ENCODE measurements at places on chromosomes 2 and 18.

GRCh38 chr2:218882866-218883366 lies 2.3 kb downstream of the WNT10A start:
- peak; percentile 24 for DNase-seq

- DNase-seq = no peak
These were observed 221.9 kb upstream of the COL3A1 start for GRCh38 chr2:188752311-188752710.

GRCh38 chr18:54479365-54479764 lies 111.7 kb upstream of the DYNAP start:
- no peak for DNase-seq

GRCh38 chr18:41767960-41768359 lies 187.1 kb upstream of the PIK3C3 start:
- DNase-seq = peak; percentile 40

GRCh38 chr2:109339519-109339966 lies 210.5 kb downstream of the SH3RF3 start:
- peak; percentile 94 for DNase-seq

GRCh38 chr2:105320651-105321215 lies 8.8 kb downstream of the TGFBRAP1 start:
- peak; percentile 11 for DNase-seq

DNA sequence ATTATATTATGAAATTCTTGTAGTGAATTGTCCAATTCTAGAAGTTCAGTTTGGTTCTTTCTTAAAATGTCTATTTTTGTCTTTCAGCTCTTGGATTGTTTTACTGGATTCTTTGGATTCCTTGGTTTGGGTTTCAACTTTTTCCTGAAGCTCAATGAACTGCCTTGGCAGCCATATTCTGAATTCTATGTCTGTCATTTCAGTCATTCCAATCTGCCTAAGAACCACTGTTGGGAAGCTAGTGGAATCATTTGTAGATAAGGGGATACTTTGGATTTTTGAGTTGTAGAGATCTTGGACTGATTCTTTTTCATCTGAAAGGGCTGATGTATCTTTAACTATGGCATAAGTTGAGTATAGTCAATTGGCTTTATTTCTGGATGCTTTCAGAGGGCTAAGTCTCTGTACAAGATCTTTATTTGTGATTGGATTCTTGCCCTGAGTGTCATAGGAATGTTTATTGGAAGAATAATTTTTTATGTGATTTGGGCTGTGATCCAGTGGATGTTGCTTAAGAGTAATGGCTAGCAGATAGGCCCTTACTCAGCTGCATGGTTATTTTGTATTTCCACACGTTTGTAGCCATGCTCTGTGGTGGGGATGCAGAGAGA lies 42.3 kb downstream of the SERPINB7 start:
- peak; percentile 94 for DNase-seq

DNA sequence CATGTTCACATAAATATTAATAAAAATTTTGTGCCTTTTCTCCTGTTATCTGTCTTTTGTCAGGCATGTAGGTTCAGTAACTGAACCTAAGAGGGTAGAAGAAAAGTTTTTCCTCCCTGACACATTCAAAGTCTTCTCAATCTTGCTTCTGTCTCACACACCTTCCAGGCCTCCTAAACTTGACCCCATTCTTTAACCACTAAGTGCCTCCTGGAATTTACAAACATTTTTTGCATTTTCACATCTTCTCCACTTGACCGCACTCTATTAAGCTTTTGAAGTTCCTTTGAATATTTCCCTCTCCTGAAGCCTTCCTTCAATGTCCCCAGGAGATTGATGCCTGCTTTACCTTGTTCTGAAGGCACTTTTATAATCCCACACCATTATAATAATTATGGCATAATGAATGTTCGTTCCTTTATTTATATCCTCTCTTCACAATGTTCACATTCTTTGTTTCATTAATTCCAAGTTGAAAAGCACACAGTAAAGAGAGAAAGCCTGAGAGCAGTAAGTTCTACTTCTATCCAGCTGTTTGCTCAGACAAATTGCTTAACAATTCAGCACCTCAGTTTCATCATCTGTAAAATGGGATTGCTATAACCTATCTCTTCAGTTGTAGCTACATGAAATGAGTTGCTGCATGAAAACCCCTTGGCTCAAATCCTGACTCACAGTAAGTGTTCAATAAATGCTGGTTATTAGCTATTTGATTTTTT lies 184.8 kb upstream of the KLHL29 start:
- DNase-seq = no peak

DNA sequence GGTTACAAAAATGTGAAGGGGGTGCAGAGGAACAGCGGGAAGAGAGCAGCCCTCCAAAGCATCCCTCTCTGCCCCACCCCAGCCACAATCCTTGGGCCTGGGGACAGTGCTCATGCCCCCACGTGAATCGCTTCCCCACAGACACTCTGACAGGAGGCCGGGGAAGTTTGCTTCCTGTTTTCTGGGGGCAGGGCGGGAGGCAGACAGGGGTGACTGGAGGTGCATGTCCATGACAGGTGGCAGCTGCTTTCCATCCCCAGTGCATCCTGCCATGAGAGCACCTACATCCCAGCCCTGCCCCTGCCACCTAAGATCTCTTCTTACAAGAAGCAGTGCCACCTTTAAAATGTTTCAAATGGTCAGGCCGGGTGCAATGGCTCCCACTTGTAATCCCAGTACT lies 47.2 kb upstream of the UBE2F start:
- DNase-seq = no peak

GRCh38 chr18:76479351-76480238 lies 15.4 kb downstream of the ZNF516 start:
- no peak for DNase-seq

DNA sequence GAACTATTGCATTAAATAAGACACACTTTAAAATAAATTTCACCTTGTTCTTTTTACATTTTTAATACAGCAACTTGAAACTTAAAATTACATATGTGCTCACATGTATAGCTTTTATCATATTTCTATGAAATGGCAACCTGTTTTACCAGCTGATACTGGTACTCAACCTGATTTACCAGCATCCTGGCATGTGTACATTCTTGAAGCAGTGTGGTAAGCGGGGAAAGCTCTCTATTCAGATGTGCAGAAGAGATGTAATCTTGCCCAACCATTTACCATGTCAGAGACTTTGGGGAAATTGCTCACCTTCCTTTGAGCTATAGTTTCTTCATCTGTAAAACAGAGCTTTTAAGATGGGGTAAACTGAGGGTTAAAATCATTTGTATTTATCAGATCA lies 133.2 kb downstream of the CCDC148 start:
- no peak for DNase-seq

DNA sequence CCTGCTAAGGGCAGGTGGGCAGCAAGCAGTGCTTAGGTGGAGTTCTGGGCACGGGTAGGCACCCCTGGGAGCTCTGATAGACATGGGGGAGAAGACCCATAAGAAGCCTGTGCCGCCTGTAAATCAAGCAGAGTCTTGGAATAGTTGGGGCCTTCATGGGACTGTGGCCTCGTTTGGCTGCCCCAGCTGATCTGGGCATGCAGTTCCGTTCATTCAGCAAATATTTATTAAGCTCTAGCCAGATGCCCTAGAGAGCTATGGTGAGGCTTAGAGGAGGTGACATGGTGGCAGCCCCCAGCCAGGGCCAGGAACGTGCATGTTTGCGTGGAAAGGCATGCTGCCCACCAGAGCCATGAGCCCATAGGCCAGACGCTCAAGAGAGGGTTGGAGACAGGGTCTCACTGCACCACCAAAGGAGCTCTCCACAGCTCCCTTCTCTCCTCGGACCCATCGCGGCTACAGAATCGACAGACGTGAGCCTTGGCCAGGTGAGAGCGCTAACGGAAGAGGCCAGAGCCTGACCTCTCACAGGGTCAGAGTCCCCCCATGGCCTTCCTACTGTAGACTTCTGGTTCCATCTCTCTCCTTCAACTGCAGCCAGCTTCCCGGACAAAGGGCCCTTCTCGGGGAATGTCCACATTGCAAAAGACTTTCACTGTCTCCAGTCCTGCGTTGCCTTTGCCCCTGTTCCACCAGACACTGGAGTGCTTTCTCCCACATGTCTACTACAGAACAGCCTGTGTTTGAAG lies 135.7 kb downstream of the INHBB start:
- no peak for DNase-seq

- no peak for DNase-seq
These were observed 35.6 kb upstream of the RNF125 start for GRCh38 chr18:31983020-31983419.

GRCh38 chr2:100944617-100945432 lies 57.3 kb upstream of the RPL31 start:
- DNase-seq = peak; percentile 58

- no peak for DNase-seq
These were observed 4.6 kb upstream of the SPEG start for GRCh38 chr2:219429958-219430606.

DNA sequence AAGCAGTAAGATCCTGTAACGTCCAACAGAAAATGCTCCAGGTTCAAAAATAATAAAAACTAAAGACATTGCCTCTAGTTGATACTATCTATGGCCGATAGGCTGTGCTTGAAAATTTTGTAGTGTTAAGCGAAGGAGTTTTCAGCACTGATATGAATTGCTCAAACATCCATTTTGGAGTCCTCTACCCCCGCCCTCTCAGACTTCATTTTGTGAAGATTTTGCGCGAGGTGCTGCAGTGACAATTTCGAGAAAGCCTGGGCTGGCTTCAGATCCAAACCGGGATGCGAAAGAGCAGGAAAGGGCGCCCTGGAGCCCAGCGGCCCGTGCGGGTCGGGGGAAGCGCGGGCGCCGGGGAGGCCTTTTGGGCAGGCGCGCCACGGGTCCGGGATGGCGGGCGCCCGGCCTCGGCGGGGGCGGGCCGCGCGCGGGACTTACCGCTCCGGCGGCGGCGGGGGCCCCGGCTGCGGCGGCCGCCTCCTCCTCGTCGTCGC lies 1.8 kb downstream of the SP3 start:
- peak; percentile 77 for DNase-seq

DNA sequence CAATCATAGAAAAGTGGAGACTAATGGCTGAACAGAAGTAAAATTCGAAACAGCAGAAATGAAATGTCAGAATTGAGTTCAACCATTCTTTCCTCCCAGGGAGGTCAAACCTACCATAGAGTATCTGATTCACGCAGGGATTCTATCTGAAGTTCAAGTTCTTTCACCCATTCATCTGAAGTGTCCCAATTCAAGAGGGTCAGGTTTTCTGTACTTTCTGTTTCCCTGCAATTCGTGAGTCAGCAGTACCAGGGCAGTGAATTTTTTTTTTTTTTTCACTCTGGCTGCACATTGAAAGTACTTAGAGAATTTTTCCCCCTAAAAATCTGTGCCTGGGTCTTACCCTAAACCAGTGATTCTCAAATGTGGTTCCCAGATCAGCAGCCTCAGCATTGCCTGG lies 40.9 kb upstream of the CCDC88A start:
- peak; percentile 20 for DNase-seq

- DNase-seq = no peak
These were observed 16.5 kb downstream of the HS6ST1 start for GRCh38 chr2:128302011-128302743.

- no peak for DNase-seq
These were observed 21.6 kb downstream of the CIB4 start for GRCh38 chr2:26619521-26619951.

DNA sequence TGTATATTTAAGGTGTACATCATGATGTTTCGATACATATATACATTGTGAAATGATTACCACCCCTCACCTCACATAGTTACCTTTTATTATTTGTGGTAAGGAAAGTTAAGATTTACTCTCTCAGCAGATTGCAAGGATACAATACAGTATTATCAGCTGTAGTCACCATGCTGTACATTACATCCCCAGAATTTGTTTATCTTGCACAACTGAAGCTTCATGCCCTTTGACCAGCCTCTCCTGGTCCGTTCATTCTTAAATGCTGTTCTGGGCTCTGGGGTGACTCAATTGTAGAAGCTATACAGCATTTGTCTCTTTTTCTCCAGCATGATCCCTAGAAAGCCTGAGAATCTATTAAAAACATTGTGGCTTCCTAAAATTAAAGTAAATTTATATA lies 90.8 kb downstream of the PTPRM start:
- DNase-seq = no peak

DNA sequence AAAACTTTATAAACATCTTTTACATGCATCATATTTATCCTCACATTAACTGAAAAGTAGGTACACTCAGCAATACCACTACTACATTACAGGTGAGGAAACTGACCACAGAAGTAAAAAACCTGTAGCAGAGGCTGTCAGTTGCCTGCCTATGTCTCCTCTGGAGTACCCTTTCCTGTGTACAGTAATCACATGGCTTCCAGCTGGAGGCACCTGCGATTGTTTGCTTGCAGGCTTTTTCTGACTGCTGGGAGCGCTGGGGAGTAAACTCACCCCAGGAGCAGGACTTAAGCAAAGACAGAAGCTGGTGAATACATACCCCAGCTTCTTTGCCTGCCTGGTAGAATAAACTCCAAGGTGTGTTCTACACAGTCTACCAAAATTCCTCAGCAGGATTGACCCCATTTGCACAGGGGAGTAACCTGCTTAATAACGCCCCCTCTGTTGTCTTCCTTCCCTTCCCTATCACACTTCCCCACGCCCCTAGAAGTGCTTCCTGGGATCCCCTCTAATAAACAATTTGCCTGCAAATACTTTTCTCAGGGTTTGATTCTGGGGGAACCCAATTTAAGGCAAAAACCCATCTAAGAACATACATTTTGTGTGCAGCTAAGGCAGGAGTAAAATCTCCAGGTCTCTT lies 138.9 kb downstream of the PTH2R start:
- no peak for DNase-seq
